ENCODE measurements at places on chromosomes 6 and 20. TPM values are rescaled to one million over a fixed set of nuclear protein-coding genes. Genes with fewer than 3 reads are reported as not detected.

DNA sequence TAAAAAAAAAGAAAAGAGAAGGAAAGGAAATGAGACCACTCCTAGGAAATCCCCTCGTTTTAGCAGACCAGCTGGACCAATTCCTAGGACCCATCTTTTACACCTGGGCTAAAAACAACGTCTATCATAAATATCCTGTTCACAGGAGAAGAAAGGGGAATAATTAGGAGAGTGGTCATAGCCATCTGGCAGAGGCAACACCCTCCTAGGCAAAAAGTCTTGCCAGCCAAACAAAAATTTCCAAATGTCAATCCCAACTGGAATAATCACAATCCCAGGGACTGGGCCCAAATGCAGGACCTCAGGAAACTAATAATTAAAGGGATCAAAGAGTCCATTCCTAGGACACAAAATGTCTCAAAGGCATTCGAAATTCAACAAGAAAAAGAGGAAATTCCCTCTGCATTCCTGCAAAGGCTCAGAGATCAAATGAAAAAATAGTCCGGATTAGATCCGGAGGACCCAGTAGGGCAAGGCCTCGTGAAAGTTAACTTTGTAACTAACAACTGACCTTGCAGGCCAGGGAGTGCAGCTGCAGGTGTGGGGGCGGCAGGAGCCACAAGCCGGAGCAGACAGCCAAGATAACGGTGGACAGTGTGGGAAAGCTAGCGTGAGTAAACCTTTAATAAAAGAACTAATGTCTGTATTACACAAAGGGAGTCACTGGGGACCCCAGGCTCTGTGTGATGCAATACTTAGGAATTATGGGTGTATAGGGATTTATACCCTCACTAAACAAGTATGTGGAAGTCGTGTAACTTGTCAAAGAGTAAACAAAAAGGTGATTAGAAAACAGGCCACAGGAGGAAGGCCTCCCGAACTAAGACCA, 11.7 kb downstream of the LCA5 start:
- H3K27ac ChIP-seq: no peak overlapping the region
- no peak overlapping the region for H3K4me3 ChIP-seq
- no peaks in the 10 kb centered on the region for H3K4me1 ChIP-seq
- H3K36me3 ChIP-seq: no peaks in the 10 kb centered on the region

GRCh38 chr6:124973780-124974179, 11.5 kb downstream of the RNF217 start:
- no peaks in the 10 kb centered on the region for H3K27me3 ChIP-seq
- H3K27ac ChIP-seq: no peak overlapping the region
- no peaks in the 10 kb centered on the region for H3K4me1 ChIP-seq
- H3K4me3 ChIP-seq: no peak overlapping the region

DNA sequence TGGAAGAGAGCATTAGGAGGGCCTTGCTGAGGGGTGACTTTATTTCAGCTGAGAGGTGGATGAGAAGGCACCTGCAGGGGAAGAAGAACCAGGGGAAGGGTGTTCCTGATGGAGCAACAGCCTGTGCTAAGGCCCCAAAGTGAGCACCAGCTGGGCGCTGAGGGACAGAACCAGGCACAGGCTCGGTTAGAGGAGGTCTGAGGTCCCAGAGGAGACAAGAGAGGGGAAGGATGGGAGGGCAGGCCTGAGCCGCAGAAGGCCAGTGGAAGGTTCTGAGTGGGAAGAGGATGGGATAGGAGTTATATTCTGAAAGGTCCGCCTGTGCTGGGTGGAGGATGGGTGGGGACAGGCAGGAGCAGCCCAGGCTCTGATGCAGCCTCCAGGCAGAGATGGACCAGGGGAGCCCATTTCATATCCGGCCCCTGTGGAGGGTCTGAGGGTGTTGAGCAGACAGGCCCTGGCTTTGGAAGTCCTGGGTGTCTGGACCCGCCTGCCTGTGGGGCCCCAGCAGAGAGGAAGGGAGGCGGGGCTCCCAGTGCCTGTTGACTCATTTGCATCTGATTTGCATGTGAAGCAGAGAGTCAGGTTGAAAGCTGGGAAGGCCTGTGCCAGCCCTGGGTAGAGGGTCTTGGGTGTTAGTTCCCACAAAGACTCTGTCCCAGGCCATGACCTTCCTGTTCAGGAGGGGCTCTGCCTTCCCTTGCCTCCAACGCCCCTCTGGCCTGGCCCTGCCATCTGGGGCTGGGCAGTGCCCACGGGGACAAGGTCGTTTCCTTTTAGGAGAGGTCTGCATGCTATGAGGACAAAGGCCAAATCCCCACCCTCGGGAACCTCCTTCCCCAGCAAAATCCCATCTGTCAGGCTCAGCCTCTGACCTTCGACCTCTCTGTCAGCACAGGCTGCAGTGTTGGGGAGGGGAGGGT, 10.6 kb upstream of the FAM110A start:
- H3K4me1 ChIP-seq: no peaks in the 10 kb centered on the region
- no peaks in the 10 kb centered on the region for H3K27me3 ChIP-seq
- H3K4me3 ChIP-seq: no peak overlapping the region
- H3K36me3 ChIP-seq: no peaks in the 10 kb centered on the region
- no peak overlapping the region for H3K27ac ChIP-seq

GRCh38 chr6:116836606-116837342, 7.9 kb upstream of the GPRC6A start:
- no peaks in the 10 kb centered on the region for H3K4me1 ChIP-seq
- DNase-seq: no peak

DNA sequence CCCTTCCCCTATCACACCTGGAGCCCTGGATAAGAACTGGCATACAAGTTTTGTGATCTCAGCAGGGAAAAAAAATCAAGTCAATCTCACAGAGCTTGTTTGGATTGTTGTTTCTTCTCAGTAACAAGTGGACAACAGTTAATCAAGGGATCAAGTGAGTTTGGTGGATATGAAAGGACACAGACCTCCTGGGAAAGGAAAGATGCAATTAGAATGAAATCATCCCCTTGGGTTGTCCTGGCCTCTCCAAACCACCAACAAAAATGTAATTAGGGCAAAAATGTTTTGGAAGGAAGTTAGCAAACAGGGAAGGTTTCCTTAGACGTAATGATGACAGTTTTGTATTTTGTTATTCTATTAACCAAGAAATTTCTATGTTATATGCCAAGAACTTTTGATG, 99.1 kb upstream of the PRDM1 start:
- no peak for DNase-seq
- H3K27ac ChIP-seq: no peak overlapping the region
- H3K36me3 ChIP-seq: no peaks in the 10 kb centered on the region
- H3K27me3 ChIP-seq: peaks cover 94% of the 10 kb centered on the region

MAS1 gene
- 0.14 TPM for total RNA-seq
